Natural killer cell (primary cell): ENCODE measurements at places on chromosomes 2 and 18. TPM values are rescaled to one million over a fixed set of nuclear protein-coding genes. Genes with fewer than 3 reads are reported as not detected.

- H3K27me3 ChIP-seq = no peaks in the 10 kb centered on the region
- no peak overlapping the region for H3K27ac ChIP-seq
- no peak overlapping the region for H3K4me3 ChIP-seq
- H3K4me1 ChIP-seq = peaks cover 24% of the 10 kb centered on the region
Observed at GRCh38 chr2:230711224-230711623, 1.4 kb upstream of the CAB39 start.

- H3K4me1 ChIP-seq = no peaks in the 10 kb centered on the region
- H3K36me3 ChIP-seq = no peaks in the 10 kb centered on the region
- no peak for DNase-seq
- H3K27ac ChIP-seq = no peak overlapping the region
- no peak overlapping the region for H3K4me3 ChIP-seq
- H3K27me3 ChIP-seq = no peaks in the 10 kb centered on the region
Observed at GRCh38 chr2:203453858-203454451, 81.1 kb downstream of the RAPH1 start.

Gene CYTIP
- total RNA-seq = 276 TPM

Gene CENPO
- 8.1 TPM for total RNA-seq

Gene SCYGR4
- not detected for total RNA-seq

GRCh38 chr2:19349911-19350677, 8.3 kb downstream of the OSR1 start:
- H3K27me3 ChIP-seq = peaks cover 58% of the 10 kb centered on the region
- no peak overlapping the region for H3K27ac ChIP-seq
- peak; percentile 72 for DNase-seq
- H3K4me1 ChIP-seq = peaks cover 39% of the 10 kb centered on the region
- no peaks in the 10 kb centered on the region for H3K36me3 ChIP-seq

- H3K4me3 ChIP-seq = no peak overlapping the region
- H3K36me3 ChIP-seq = no peaks in the 10 kb centered on the region
- no peaks in the 10 kb centered on the region for H3K4me1 ChIP-seq
- no peaks in the 10 kb centered on the region for H3K27me3 ChIP-seq
- H3K27ac ChIP-seq = no peak overlapping the region
- DNase-seq = no peak
Observed at GRCh38 chr2:239763433-239764097, 261.6 kb downstream of the NDUFA10 start.

GRCh38 chr2:112642966-112643365, 2.8 kb upstream of the SLC20A1 start:
- no peaks in the 10 kb centered on the region for H3K27me3 ChIP-seq
- peaks cover 13% of the 10 kb centered on the region for H3K36me3 ChIP-seq
- H3K4me3 ChIP-seq = no peak overlapping the region
- no peak for DNase-seq

DNA sequence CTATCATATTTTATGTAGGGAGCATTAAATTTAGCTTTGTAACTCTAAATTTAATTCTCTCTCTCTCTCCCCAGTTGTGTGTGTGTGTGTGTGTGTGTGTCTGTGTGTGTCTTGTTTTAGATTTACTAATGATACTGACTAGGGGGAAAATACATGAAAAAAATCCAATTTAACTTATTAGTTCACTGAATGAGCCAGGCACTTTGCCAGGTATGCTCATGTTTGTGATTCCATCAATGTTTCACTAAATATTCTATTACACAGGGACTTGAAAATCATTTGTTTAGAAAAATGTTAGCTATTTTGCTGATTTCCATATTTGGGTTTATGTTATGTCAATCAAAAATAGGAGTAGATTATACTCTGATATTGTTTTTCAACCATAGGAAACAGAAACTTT, 203.7 kb upstream of the ZNF804A start:
- H3K27ac ChIP-seq = no peak overlapping the region
- DNase-seq = no peak
- H3K36me3 ChIP-seq = no peaks in the 10 kb centered on the region
- H3K4me1 ChIP-seq = no peaks in the 10 kb centered on the region
- no peak overlapping the region for H3K4me3 ChIP-seq

Gene MYO7B
- total RNA-seq = 0.25 TPM

- no peak overlapping the region for H3K4me3 ChIP-seq
- no peak for DNase-seq
- no peaks in the 10 kb centered on the region for H3K4me1 ChIP-seq
- H3K27ac ChIP-seq = no peak overlapping the region
- H3K36me3 ChIP-seq = no peaks in the 10 kb centered on the region
- no peaks in the 10 kb centered on the region for H3K27me3 ChIP-seq
Observed at GRCh38 chr2:233686928-233687327, 5.2 kb downstream of the UGT1A7 start.

GRCh38 chr2:19863303-19864041, 38.3 kb downstream of the TTC32 start:
- H3K4me1 ChIP-seq = peaks cover 11% of the 10 kb centered on the region
- H3K36me3 ChIP-seq = no peaks in the 10 kb centered on the region
- no peaks in the 10 kb centered on the region for H3K27me3 ChIP-seq
- peak; percentile 80 for DNase-seq
- no peak overlapping the region for H3K4me3 ChIP-seq
- no peak overlapping the region for H3K27ac ChIP-seq

Gene PLEKHB2
- total RNA-seq = 75.6 TPM

Gene POTEI
- not detected for total RNA-seq

DNA sequence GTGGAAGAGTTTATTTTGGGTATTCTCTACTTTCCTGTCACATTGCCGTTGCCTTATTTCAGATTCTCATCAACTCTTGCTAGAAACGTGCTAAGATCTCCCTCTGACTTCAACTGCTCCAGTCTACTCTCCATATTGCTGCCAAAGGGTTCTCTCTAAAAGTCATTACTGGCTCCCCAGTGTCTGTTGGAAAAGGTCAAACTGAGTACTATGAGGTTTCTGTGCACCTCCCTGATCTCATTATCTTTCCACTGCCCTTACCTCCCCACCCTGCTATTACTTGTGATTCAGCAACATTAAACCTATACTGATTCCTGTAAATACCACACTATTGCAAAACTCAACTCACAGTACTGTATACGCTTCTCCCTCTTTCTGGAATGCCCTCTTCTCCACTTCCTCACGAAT, 1.9 kb upstream of the KRCC1 start:
- no peaks in the 10 kb centered on the region for H3K27me3 ChIP-seq
- no peak overlapping the region for H3K4me3 ChIP-seq
- no peak for DNase-seq
- H3K27ac ChIP-seq = no peak overlapping the region

Gene SLC1A4
- total RNA-seq = 3.9 TPM

Gene RAPGEF4
- 0.50 TPM for total RNA-seq

DNA sequence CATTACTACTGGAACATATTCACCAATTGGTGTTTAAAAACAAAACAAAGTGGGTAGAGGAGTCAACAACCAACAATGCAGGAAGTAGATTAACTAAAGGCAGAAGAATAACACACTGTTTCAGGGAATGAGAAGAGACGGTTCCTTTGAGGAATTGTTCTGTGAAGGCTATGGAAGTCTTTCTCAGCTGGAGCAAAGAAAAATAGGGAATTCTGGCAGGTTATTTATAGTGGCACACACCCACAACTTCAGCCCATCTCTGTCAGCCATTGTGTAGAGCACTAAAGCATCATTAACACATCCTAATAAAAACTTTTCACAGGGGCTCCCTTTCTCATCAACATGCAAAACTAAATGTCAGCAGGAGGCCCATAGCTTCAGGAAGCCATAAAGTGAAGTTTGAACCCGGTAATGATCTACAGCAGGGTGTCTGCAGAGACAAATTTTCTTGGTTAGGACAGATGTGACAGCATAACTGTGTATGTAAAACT, 113.6 kb downstream of the CDH2 start:
- no peaks in the 10 kb centered on the region for H3K4me1 ChIP-seq
- no peak overlapping the region for H3K4me3 ChIP-seq
- H3K27ac ChIP-seq = no peak overlapping the region
- no peak for DNase-seq

- H3K27me3 ChIP-seq = no peaks in the 10 kb centered on the region
- DNase-seq = no peak
- no peak overlapping the region for H3K27ac ChIP-seq
- no peaks in the 10 kb centered on the region for H3K4me1 ChIP-seq
Observed at GRCh38 chr2:96656540-96656939, 14.0 kb downstream of the FER1L5 start.

DNA sequence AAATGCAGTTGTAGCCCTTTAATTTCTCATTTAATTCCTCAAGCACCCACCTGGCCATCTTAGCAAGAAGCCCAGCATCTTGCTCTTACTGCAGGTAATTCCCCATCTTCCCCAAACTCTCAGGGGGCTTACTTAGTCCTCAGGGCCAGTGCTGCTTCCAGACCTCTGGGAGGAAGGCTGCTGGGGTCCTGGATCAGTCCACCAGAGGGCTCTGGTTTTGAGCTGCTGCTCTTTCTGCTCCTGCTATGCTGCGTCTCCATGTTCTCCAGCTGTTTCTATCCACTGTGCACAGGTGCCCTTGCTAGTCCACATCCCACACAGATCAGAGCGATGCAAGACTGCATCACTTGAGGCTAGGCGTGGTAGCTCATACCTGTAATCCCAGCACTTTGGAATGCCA, 34.5 kb upstream of the TMEM87B start:
- H3K27ac ChIP-seq = no peak overlapping the region
- H3K27me3 ChIP-seq = no peaks in the 10 kb centered on the region
- H3K4me3 ChIP-seq = no peak overlapping the region
- no peaks in the 10 kb centered on the region for H3K4me1 ChIP-seq

Gene TANC1
- 4.2 TPM for total RNA-seq

DNA sequence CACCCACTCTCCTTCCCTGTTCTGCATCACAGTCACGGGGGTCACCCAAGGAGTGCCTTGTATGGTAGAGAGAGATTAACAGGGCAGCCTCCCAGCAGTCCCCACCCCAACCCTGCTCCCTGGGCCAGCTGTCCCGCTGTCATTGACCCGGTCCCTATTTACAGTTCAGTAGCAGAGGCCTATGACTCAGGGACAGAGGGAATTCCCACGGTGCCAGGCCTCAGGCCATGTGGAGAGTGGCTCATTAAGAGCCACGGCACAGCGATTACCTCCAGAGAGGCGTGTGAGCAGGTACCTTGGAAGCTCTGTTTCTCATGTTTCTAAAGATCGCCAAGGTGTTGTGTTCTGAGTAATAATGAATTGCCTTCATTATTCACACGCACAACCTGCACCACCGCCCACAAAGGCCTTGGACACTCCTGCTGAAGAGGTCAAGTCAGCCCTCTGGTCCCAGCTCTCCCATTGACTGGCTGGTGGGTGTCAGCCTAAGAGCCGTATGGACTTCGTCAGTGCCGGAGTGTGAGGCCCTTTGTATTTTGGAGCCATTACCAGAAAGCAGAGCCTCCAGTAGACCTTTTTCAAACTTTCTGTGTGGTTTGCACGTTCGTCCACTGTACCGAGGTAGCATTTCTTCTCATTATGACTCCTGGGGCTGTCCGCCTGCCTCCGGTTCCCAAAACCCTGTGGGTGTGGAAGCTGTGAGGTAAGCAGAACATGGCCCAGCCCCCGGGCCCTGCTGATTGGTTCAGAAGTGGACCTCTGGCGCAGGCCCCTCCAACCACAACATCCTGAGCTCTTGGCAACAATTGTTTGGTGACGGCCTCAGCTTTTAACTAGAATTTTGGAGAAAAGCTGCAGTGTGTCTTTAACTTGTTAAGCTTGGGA, 47.0 kb downstream of the SERTAD2 start:
- peak overlapping the region; percentile 33 for H3K27ac ChIP-seq
- H3K4me1 ChIP-seq = peaks cover 35% of the 10 kb centered on the region
- peak; percentile 92 for DNase-seq
- no peaks in the 10 kb centered on the region for H3K36me3 ChIP-seq
- H3K27me3 ChIP-seq = no peaks in the 10 kb centered on the region

Gene NRBP1
- total RNA-seq = 278 TPM
